Activated gamma-delta T cell (primary cell): ENCODE measurements at places on chromosomes 2 and 18.

- no peak for DNase-seq
Observed at GRCh38 chr2:117980783-117981676, 32.8 kb downstream of the CCDC93 start.

DNA sequence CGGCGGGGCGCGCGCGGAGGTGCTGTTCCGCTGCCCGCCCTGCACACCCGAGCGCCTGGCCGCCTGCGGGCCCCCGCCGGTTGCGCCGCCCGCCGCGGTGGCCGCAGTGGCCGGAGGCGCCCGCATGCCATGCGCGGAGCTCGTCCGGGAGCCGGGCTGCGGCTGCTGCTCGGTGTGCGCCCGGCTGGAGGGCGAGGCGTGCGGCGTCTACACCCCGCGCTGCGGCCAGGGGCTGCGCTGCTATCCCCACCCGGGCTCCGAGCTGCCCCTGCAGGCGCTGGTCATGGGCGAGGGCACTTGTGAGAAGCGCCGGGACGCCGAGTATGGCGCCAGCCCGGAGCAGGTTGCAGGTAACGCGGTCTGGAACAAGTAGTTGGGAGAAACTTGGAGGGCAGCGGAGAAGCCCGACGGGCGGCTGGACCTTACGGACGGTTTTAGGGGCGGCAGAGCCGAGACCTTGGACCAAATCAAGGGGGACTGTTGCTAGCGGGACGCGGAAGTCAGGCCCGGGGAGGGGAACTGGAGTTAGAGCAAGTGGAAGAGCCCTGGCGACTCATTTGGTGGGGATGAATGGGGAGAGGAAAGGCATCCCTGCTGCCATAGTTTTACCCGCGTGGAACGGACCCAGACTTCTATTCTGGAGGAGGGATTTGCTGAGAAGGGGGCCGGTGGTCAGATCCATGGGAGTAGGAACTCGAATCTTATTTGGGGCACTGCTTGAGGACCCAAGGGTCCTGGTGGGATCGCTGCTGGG is 573 bp downstream of the IGFBP2 start:
- no peak for DNase-seq

DNA sequence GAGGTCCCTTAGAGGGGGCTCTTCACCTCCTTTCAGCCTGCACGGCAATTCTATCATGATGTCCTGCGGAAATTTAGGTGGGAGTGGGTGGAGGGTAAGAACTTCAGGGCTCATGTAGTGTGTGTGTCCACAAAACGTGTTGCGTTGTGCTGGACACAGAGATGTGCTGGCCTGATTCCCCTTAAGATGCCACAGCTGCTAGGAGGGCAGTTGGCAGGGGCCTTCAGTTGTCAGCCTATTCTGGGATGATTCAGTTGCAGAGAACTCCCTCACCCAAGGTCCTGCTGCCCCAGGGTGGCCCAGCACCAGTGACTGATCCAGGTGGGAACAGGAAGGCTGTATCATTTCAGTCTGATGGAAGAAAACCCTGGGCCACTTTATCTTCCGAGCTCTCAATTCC is 1.0 kb upstream of the HJURP start:
- no peak for DNase-seq

GRCh38 chr2:96105994-96106715 is 10.2 kb downstream of the ADRA2B start:
- DNase-seq: no peak

DNA sequence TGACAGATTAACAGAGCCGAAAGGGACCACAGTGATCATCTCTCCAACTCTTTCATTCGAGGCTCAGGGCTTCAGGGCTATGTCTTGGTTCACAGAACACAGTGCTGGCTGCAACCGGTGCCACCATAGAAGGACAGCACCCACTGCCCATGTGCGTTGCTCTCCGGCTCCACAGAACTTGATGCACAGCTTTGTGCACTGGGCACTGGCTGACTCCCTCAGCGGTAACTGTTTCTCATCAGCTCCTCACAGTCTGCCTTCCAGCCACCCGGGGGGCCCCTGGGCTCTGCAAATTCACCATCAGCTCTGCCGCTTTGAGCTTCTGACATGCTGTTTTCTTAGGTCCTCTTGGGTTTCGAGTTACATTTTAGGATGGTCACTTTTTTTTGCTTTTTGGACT is 124.3 kb upstream of the RAB12 start:
- no peak for DNase-seq

DNA sequence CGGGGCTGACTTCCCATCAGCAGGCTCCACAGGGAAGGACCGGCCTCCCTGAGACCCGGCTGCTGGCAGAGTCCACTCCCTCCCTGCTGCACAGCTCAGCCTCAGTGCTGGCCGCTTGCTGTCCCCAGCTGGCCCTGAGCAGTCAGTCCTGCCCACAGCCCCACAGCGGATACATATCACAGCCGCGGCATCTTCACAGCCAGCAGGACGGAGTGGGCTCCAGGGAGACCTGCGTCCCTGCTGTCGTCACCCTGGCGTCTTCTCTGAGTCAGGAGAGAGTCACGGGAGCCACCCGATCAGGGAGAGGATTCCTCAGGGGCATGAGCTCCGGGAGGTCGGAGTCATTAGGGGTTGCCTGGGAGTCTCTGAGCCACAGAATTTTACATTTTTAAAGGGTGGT is 13.1 kb upstream of the SNTG2 start:
- DNase-seq: no peak

GRCh38 chr2:227415538-227416424 is 28.0 kb upstream of the SCYGR1 start:
- no peak for DNase-seq

DNA sequence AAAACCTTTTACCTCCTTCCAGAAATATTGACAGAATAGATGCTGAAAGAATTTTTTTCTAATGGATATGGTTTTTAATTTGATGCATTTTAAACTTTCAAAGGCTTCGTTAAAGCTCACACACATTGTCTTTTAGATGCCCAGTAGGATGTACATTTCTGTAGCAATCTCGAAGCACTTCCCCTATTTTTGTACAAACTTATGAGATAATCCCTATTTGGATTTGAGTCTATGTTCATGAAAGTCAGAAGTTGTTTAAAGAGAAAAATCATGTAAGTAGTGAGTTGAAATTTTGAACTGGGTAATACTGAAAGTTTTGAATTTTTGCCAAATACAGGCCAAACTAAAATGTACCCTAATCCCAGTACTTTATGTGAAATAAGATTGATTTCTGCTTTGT is 38.1 kb upstream of the MMADHC start:
- no peak for DNase-seq

DNA sequence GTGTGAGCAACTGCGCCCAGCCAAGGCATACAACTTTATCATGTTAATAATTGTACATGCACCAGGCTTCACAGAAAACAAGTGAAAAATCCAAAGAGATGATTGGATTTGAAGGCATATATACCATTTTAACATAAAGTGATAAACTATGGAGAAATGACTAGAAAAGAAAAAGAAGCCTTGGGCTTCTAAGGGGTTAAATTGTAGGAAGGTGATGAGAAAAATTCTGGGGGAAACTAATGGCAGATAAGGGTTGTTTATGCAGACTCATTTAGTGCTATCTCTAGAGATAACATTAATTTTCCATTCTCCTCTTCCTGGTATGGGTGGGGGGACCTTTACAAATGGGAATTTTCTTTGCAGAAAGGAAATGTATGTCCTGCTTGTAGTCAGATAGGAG is 154.0 kb downstream of the TMEM17 start:
- DNase-seq: no peak

GRCh38 chr2:41970988-41971660 is 76.7 kb upstream of the PKDCC start:
- DNase-seq: no peak

DNA sequence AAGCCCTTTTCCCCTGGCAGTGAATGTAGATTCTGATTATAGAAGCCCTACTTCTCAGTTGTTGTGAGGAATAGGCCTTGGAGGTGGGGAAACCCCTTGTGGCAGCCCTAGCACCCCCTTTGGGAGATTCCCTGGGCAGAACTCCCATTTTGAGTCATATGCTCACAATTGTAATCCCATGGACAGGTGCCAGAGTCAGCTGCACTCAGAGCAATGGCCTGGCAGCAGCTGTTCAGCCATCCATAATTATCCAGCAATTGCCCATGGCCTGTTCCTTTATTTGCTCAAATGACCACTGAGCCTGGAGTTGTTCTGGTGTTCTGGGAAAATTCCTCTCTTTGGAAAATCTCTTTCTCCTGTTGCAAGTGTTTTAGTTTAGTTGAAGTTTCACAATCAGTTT is 71.7 kb downstream of the PTRHD1 start:
- no peak for DNase-seq

DNA sequence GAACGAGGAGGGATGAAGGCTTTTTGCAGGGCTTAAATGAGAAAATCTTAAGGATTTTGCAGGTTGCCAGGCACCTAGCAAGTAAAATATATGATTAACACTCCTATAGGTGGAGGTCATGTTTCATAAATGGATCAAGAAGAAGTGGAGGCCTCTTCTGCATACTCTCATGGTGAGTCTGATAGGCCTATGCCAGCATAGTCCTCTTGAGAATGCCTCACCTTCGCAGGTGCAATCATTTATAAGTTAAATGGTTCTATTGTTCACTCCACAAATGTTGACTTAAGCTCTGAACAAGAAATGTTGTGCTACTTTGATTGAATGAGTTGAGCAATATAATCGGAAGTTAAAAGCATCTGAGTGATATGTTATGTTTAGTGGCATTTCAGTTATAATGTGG is 12.1 kb downstream of the LRRTM1 start:
- DNase-seq: no peak

GRCh38 chr18:37122877-37123276 is 293.9 kb downstream of the KIAA1328 start:
- no peak for DNase-seq

DNA sequence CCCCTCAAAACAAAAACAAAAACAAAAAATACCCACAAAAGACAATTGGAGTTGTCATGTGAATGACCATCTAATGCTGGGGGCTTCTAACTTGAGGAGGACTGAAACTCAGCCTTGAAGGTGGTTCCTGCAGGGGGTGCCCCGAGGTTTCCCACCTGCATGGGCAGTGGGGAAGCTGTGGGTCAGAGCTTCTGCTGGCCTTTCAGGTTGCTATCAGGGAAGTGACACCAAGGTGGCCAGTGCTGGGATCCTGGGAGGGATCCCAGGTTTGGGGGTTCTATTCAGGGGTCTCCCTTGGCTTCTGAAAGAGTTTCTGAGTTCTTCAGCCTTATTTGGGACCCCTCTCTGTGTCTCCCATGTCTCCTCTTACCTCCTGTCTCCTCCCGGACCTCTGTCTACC is 62.8 kb downstream of the LDLRAD4 start:
- DNase-seq: no peak
